ENCODE measurements at places on chromosomes 13 and 19.

- no peak for DNase-seq
Observed at GRCh38 chr19:9862938-9863337, 27.8 kb downstream of the PIN1 start.

GRCh38 chr13:23087880-23088279 is 92.9 kb upstream of the SGCG start:
- no peak for DNase-seq

GRCh38 chr13:32851083-32852069 is 164.8 kb upstream of the KL start:
- DNase-seq: no peak

DNA sequence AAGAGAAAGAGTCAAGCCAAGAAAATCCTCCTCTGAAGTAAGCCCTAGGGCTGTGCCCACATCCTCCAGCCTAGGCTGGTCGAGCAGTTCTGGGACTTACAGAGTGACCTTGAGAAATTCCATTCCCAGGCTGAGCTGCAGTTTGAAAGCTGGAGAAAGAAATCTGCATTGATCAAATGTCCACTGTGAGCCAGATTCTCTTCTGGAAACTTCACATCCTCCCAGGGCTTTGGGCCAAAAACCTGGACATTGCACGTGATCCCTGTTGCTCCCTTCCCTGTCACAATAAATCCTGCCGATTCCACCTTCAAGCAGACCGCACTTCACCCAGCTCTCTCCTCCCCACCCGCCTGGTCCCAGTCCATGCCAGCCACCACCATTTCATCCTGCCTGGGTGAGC is 15.7 kb downstream of the TMEM143 start:
- no peak for DNase-seq

- no peak for DNase-seq
Observed at GRCh38 chr13:36841391-36841790, 22.4 kb downstream of the RFXAP start.

- no peak for DNase-seq
Observed at GRCh38 chr13:103517066-103517767, 451.0 kb upstream of the SLC10A2 start.

DNA sequence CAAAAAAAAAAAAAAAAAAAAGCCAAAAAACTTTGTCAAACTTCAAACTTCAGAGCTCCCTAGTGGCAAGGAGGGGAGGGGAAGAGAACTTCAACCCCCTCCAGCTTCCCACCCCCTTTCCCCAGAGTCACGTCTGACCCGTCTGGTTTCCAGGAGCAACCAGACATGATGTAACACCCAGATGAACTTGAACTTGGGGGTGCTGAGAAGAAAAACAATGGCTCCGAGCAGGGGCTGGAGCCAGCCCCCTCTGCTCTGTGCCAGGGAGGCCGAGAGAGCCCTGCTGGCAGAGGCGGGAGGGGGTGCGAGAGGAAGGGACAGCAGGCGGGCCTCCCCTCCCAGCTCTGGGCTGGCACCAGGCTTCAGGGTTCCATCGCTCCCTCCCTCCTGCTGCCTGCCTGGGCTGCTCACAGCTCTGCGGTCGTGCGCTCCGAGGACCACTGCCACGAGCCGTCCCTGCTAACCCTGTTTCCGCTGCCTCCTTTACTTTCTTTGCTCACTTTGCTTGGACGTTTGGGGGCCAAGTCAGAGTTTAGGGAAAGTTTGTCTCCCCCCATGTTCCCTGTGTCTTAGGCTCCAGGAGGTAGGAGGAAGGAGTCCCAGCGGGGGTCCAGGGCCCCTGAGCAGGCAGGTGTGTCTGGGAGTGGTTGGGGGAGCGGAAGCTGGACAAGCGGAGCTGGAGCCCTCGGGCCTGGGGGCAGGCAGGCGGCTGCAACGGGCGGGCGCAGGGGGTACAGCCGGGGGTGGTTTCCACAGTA is 11.1 kb downstream of the LYL1 start:
- DNase-seq: no peak

GRCh38 chr19:3721131-3721886 is 13.1 kb downstream of the TJP3 start:
- peak; percentile 72 for DNase-seq

- no peak for DNase-seq
Observed at GRCh38 chr13:63840551-63841421, 2425.1 kb upstream of the PCDH20 start.

DNA sequence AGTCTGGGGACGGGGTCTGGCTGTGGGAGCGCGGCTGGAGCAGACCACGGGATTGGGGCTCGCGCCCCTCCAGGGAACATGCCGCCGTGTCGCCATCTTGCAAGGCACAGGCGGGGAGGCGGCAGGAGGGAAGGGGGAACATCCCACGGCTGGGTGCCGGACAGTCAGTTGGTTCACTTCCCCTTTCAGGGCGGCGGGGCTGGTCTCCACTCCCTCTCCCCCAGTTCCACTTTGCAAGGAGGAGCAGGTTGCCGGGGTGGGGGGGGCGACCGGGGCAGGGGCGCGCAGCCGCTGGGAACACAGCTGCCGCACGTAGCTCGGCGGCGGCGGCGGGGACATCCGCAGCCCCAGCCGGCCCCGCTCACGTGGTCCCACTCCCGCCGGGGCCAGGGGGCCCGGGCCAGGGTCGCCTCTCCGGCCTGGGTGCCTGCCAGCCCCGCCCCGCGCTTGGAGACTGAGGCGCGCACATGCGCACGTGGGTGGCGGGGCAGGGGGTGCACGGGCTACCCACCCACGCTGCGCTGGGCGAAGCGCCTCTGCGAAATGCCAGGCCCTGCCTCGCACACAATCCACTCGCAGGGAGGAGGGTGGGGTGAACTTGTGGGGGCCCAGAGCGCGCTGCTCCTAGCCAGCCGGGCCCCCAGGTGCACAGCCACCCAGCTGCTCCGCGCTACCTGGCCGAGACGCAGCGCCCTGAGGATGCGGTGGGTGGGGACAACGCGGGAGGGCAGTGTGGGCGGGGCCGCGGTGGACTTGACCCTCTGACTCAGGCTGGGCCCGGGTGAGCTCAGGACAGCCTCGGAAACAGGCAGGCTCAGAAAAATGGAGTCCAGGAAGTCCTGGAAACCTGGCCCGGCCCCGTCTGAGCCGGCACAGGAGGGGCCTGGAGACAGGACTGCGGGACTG is 6.4 kb downstream of the KLF16 start:
- DNase-seq: no peak

DNA sequence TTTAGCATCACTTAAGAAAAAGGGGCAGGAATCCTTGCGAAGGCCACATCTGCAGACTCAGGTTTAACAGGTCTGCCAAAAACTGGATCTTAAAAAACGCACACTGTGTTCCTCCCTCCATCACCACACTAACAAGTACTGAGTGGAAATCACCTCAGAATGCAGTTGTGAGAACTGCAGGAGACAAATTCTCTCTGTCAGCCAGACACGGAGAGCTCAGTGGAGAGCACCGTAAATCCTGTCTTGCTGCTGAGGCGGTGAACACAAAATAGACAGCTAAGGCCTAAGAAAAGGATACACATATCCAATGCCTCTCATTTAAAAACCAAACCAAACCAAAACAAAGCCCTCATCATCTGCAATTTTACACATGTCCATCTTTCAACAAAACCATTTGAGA is 1287.6 kb downstream of the EFNB2 start:
- no peak for DNase-seq

GRCh38 chr13:24684600-24684998 is 4.4 kb downstream of the ATP12A start:
- DNase-seq: no peak

- no peak for DNase-seq
Observed at GRCh38 chr19:53308339-53308811, 25.2 kb upstream of the ZNF845 start.

DNA sequence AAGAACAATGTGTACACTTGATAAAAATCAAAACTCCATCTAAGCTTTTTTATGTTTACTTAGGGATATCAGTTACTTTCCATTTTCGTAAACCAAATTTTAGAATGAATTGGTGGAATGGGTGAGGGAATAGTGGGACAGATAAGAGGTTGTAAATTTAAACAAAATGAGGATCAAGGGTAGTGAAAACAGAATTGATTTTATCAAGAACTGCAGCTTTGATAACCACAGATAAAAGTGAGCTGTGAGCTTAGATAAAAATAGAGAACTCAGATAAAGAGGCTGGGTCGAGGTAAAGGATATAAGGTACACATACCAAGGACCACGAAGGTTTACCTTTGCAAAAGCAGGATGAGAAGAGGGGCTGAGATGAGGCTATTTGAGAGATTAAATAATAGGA is 813.2 kb upstream of the GPC6 start:
- no peak for DNase-seq

DNA sequence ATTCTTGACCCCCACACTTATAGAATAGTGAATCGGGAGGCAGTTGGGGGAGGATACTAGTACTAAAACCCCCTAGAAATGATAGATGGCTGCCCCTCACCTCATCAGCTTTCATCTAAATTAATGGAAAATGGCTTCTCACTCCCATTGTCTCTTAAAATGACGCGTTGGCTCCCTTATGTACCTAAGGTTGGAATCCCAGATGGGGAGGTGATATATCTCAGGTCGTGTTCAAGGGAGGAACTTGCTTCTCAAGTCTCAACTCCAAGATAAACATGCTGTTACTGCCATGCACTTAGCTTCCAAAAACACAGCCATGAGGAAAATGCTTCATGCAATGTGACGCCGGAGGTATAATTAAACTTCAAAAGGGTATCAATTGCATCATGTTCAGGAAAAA is 18.8 kb upstream of the UBE2L5 start:
- DNase-seq: no peak

DNA sequence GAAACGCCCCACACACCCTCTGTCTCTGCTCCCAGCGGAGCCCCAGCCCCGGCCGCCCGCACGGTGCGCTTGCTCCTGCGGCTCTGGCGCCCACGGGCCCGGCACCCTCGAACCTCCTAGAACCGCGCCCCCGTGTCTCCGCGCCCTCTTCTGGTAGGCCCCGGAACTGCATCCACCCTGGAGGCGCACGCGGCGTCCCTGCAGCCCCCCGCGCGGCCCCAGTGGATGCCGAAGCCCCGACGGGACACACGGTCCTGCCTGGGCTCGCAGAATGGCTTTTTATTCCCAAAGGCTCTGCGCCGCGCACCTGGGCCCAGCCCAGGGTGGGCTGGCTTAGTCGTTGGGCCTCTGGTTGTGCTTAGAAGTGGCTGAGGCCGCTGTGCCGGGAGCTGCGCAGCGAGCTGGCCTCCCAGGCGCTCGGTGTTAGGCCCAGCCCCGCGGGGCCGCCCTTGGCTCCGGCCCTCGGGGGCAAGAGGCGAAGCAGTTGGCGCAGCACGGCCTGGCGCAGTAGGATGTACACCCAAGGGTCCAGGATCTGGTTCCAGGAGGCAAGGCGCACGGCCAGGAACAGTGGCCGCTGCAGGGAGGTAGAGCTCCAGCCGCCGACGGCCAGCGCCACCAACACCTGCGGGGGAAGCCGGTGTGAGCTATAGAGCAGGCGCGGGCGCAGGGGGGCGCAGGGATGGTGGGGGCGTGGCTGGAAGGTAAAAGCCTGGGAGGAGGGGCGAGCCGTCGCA is 2.8 kb downstream of the PTGER1 start:
- DNase-seq: peak; percentile 46

DNA sequence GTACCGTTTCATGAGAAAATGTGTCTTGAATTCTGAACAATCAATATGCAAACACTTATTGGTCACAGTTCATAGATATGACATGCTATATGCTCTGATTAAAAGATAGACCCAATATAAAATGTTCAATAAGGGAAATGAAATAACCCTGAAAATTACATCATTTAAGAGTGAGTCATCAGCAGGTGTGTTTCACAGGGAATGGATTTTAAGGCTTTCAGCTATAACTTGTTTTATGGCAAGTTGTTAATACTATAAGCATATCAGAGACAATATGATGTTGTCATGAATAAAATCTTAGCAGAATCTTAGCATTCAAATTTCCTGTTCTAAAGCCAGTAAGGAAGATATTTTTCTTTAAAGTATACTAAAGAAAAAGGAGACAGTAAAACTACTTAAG is 483.4 kb upstream of the PCDH9 start:
- no peak for DNase-seq

DNA sequence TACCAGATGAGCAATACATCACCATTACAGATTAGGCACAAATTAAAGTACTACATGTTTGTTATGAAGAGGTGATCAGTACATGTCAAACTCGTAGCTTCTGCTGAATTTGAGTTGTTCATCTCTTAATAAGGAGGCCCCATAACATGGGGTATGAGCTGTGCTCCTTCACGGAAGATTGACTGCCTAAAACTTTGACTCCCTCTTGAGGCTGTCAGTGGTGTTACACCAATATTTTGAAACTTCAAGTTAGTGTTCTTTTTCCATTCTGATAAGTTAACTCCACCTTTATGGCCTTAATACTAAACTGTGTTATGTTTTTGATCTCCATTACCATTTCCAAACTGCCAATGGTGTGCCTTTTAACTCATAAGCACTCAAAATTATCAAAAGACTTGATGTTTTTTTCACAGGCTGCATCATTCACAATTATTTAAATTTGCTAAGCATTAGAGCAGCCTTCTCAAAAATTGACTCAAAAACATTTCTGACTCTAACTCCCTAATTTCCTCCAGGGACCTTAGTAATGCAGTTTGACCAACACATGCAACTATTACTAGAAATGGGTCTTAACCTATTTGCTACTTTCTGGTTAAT is 1591.5 kb downstream of the PCDH9 start:
- DNase-seq: no peak

- DNase-seq: no peak
Observed at GRCh38 chr19:46787331-46788261, 798 bp downstream of the SLC1A5 start.

- DNase-seq: no peak
Observed at GRCh38 chr19:36169084-36169760, 17.0 kb upstream of the COX7A1 start.

GRCh38 chr13:79722885-79723445 is 242.0 kb downstream of the NDFIP2 start:
- no peak for DNase-seq

DNA sequence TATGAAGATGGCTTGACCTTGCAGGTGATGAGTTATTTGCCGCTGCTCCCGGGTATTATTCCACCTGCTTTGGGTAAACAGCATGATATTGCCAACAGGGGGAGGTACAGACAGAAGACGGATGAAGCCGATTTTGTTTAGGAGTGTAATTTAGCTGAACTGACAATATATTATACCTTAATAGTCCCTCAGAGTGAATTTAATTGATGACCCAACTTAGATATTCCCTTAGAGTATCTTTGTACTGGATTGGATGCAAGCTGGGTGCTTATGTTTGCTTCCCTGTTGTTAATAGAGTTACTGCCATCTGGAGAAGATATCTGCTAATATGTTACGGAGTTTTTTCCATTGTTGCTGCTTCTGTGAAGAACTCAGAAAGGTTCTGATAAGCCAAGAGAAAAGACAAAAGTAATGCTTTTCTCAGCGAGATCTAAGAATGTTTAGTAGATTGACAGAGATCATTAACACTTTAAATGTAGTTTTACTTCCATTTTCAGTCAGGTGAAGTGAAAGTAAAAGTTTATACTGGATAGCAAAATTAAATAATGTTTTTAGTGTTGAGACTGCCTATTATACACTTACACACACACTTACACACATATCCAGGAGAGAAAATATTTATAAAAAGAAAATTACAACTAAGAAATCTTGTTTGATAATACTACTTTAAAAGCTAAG is 2220.8 kb upstream of the PCDH20 start:
- no peak for DNase-seq

DNA sequence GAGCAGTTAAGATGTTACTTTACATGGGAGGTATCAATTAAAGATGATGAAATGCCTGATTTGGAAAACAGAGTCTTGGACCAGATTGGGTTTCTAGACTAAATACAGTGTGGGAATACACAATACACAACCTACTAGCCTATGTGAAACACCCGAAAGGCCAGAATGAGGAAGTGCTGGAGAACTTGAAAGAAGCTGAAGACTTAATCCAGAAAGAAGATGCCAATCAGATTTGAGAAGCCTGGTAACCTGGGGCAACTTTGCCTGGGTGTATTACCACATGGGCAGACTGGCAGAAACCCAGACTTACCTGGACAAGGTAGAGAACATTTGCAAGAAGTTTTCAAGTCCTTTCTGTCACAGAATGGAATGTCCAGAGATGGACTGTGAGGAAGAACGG is 43.2 kb downstream of the N4BP2L1 start:
- no peak for DNase-seq

Data from stimulated activated CD4-positive, alpha-beta T cell treated with anti-CD3 and anti-CD28 coated beads, TNF-alpha, amount 100 ng/mL, for 1 hour (primary cell).